ENCODE measurements at places on chromosomes 4 and X. TPM values are rescaled to one million over a fixed set of nuclear protein-coding genes. Genes with fewer than 3 reads are reported as not detected.

Gene ADGRG4
- total RNA-seq, result not detected

Gene HS6ST2
- not detected for total RNA-seq

DNA sequence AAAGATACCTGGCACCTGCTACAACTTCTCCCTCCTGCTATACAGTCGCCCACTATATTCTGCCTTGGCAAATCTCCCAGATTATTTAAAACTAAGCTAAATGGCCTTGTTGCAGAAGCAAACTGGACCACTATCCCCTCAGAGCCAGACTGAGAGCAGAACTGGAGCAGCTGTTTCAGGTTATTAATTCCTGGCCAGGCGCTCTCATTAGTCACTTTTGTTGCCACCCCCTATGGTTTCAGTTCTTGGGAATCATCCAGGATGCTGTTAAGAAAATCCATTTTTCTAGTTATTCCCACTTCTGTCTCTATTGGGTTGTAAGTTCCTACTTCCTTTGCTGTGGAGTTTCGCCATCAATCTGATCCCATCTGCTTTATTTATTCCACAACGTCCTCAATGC, 30.1 kb downstream of the ADGRA3 start:
- H3K36me3 ChIP-seq, result no peaks in the 10 kb centered on the region
- peaks cover 22% of the 10 kb centered on the region for H3K4me1 ChIP-seq
- H3K27me3 ChIP-seq, result no peaks in the 10 kb centered on the region
- no peak overlapping the region for H3K4me3 ChIP-seq
- DNase-seq, result peak; percentile 85

Gene SCML1
- 12.3 TPM for total RNA-seq

Gene NPY1R
- under 0.01 TPM for total RNA-seq

- peaks cover 4% of the 10 kb centered on the region for H3K4me1 ChIP-seq
- no peak overlapping the region for H3K27ac ChIP-seq
- no peaks in the 10 kb centered on the region for H3K36me3 ChIP-seq
- H3K27me3 ChIP-seq, result no peaks in the 10 kb centered on the region
- DNase-seq, result peak; percentile 58
Observed at GRCh38 chr4:2753436-2753835, 2.7 kb downstream of the TNIP2 start.

Gene TRIM60
- not detected for total RNA-seq

GRCh38 chr4:113760094-113760794, 1.3 kb downstream of the CAMK2D start:
- H3K27ac ChIP-seq, result peak overlapping the region; percentile 96
- H3K4me1 ChIP-seq, result peaks cover 51% of the 10 kb centered on the region
- H3K4me3 ChIP-seq, result peak overlapping the region; percentile 80
- H3K27me3 ChIP-seq, result no peaks in the 10 kb centered on the region

Gene PPP3CA
- 80.0 TPM for total RNA-seq

GRCh38 chr4:145619639-145619996, 433 bp downstream of the MMAA start:
- peak; percentile 59 for DNase-seq
- no peaks in the 10 kb centered on the region for H3K36me3 ChIP-seq
- peak overlapping the region; percentile 99 for H3K27ac ChIP-seq
- no peaks in the 10 kb centered on the region for H3K27me3 ChIP-seq
- H3K4me3 ChIP-seq, result peak overlapping the region; percentile 95

Gene CXCL3
- total RNA-seq, result not detected

DNA sequence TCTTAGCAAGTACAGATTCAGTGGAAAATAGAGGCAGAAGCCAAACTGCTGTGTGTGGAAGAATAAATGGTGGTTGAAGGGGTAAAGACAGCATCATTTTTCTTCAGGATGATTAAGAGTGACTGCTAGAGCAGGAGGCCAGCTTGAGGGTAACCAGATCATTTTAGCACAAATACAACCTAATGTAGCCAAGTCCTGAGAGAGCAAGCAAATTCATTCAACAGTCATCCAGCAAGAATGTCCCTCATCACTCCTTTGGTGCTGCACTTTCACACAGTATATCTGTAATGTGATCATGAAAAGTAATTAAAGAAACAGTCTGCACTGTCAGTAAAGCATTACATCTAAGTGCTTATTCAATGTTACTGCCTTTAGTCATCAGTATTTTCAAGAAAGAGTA, 44.8 kb downstream of the NPFFR2 start:
- DNase-seq, result no peak
- H3K4me3 ChIP-seq, result no peak overlapping the region
- H3K27ac ChIP-seq, result no peak overlapping the region
- H3K4me1 ChIP-seq, result no peaks in the 10 kb centered on the region

Gene USP27X
- total RNA-seq, result 4.1 TPM

Gene RAB41
- not detected for total RNA-seq

Gene CXorf51A
- total RNA-seq, result not detected
